ENCODE measurements at places on chromosomes 1 and 21. TPM values are rescaled to one million over a fixed set of nuclear protein-coding genes. Genes with fewer than 3 reads are reported as not detected.

Gene PGLYRP4
- not detected for total RNA-seq

Gene RUNX3
- total RNA-seq: 186 TPM

Gene FMN2
- not detected for total RNA-seq

Gene CNN3
- total RNA-seq: 3.1 TPM

Gene SLAMF1
- 126 TPM for total RNA-seq

Gene MYOC
- total RNA-seq: not detected

Gene KISS1
- total RNA-seq: not detected

Gene C1orf210
- total RNA-seq: not detected

Gene MPL
- total RNA-seq: not detected

Gene ARHGEF16
- not detected for total RNA-seq

Gene RAVER2
- 0.34 TPM for total RNA-seq

Gene PLXNA2
- total RNA-seq: 0.44 TPM

Gene GNG4
- 3.7 TPM for total RNA-seq

Gene ASPM
- total RNA-seq: 49.0 TPM

Gene DCST2
- total RNA-seq: 0.29 TPM

Gene ZBTB8A
- total RNA-seq: 0.10 TPM

Gene SPATA45
- total RNA-seq: not detected
